ENCODE measurements at places on chromosomes 11 and 22.
A peak's percentile ranks its signal among the peaks of the same experiment; 100 is the strongest.

- no peak for DNase-seq
Observed at GRCh38 chr11:30474151-30474954, 111.8 kb downstream of the MPPED2 start.

DNA sequence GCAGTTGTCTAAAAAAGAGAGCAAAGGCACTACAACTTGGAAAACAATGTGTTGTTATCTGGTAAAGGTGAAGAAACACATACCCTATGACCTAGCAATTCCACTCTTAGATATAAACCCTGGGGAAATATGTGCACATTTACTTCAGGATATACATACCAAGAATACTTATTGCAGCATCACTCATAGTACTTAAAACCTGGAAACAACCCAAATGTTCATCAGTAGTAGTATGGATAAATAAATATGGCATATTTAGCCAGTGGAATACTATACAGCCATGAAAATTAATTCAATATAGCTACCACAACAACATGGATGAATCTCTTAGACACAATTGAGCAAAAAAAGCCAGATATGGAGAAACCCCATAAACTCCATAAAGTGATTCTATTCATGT is 26.1 kb upstream of the MICAL2 start:
- DNase-seq = no peak

DNA sequence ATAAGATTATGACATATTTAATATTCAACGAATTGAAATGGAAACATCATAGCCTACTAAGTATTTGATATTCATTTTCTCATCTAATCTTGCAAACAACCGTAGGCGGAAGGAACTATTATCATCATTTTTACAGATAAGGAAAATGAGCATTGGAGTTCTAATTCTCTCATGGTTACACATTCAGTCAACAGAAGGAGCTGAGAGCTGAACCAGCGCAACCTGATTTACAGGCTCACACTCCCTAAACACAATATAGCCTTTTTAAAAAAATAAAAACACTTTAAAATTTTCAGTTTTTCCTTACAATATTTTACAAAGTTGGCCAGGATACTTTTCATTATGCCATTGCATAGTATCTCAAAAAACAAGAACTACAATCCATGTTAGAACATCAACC is 74.8 kb downstream of the APOL5 start:
- DNase-seq = no peak

GRCh38 chr11:46066335-46066734 is 54.9 kb downstream of the PHF21A start:
- no peak for DNase-seq

DNA sequence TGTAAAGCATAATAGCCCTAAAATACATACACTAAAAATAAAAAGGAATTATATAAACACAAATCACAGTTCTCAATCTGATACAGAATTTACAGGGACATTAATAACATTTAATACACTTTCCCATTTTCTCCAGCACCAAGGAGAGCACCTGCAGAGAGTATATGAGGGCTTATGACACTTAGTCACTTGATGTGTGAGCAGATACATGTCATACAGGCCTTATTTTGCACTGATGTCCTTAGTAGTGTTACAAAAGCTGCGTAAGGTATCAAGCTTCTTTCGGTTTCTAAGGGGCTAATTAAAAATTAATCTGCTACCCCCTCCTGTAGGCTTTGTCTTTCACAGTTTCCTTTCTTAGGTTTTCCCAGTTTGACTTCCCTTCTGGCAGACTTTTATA is 61.3 kb downstream of the TRIM44 start:
- DNase-seq = no peak

DNA sequence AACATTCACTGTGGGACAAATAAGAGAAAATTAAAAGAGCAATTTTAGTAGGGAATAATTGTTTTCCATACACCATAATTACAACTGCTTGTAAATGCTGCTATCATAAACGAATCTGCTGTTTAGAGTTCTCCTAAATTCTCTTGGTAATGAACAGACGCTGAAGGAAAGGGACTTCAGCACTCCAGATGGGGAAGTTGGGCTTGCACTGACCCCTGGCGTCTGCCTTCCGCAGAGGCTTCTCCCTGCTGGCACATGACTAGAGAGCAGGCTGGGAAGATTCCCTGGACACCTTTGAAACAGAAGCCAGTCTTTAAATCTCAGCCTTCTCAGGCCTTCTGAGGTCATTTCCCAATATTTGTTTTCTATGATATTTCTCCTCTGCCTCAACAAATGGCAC is 84.1 kb downstream of the NXPE2 start:
- no peak for DNase-seq

DNA sequence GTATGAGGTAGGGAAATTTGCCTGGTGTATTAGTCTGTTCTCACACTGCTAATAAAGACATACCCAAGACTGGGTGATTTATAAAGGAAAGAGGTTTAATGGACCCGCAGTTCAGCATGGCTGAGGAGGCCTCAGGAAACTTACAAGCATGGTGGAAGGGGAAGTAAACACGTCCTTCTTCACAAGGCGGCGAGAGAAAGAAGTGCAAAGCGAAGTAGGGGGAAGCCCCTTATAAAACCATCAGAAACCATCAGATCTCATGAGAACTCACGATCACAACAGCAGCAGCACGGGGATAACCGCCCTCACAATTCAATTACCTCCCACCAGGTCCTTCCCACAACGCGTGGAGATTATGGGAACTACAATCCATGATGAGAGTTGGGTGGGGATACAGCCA is 12.0 kb upstream of the RFPL2 start:
- no peak for DNase-seq

DNA sequence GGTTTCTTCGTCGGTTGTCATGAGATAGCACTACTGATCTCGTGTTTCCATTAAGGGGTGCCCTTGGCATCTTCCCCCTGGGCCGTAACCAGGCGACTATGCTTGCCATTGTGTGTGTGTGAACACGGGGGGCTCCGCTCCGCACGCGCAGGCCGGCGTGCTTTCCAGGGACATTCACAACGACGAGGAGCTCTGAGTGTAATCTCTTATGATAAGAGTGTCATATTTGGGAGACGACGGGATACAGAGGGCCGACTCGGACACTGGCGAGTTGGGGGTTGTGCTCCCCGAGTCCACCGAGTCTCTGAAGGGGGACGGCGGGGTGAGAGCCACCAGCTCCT is 170.9 kb upstream of the CTSC start:
- no peak for DNase-seq

DNA sequence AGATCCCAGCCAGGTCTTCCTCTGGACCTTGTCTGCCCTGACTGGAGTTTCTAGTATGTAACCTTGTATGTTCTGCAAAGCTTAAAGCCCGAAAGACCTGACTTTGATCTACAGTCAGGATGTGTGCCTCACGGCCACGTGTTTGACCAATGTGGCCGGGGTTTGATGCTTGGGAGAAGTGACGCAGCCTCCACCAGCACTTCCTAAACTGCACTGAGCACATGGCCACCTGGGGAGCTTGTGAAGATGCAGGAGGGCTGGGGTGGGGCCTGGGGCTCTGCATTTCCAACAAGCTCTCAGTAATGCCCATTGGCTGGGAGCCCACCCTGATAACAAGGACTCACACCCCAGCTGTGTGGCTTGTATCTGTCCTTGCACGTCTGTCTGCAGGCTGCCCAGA is 53.2 kb downstream of the NAT10 start:
- no peak for DNase-seq

- DNase-seq = peak; percentile 68
Observed at GRCh38 chr11:2699185-2699530, 636 bp downstream of the KCNQ1OT1 start.

DNA sequence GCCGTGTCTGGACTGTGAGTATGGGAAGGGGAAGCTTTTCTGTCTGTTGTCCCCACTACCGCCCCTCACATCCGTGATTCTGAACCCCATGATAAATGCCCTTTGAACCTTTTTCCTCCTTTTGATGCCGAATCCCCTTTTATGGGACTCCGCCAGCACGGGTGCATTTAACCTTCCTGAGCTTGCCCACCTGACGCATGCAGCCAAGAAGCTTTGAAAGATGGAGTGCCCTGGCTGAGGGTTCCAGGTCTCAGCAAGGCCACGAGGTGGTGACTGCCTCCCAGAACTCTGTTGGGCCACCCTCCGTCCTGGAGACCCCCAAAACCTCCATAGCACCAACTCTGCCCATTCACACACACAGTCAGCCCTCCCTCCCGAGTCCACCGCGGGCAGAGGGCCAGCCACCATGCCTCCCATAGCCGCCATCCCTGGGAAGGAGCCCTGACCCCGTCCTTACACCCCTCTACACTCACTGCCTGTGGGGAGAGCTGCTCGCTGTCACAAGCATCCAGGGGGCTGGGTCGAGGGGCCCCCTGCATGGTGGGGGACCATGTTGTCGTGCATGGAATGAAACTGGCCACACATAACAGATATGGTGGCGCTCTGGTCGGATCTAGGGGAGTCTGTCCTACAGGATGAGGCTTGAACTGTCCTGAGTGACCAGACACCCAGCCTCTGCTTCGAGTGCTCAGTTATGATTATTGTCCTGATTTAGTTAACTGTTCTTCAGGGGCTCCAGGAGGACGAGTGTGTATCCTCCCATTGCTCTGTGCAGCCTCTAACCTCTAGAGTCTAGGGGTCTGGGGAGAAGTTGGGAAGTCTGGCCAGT is 822 bp upstream of the COMT start:
- DNase-seq = no peak

GRCh38 chr11:33347490-33348125 is 90.4 kb downstream of the HIPK3 start:
- DNase-seq = no peak

DNA sequence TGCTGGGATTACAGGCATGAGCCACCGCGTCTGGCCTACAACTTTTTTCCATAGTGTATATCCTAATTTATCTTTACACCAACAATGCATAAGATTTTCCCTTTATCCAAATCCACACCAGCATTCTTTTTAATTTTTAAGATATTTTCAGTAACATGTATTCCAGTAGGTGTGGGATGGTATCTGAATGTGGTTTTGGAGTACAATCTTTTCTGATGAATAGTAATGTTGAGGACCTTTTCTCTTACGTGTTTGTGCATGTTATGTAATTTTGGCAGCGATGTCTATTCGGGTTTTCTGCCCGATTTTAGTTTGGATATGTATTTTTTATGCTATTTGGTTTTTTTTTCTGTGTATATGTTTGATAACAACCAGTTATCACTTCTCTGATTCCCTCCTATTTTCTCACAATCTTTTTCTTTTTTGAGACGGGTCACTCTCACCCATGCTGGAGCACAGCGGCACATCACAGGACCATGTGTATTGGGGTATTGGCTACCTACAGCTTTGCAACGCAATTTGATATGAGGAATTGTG is 114.6 kb upstream of the GRK3 start:
- DNase-seq = no peak

- no peak for DNase-seq
Observed at GRCh38 chr22:48782811-48783511, 1044.7 kb downstream of the BRD1 start.

DNA sequence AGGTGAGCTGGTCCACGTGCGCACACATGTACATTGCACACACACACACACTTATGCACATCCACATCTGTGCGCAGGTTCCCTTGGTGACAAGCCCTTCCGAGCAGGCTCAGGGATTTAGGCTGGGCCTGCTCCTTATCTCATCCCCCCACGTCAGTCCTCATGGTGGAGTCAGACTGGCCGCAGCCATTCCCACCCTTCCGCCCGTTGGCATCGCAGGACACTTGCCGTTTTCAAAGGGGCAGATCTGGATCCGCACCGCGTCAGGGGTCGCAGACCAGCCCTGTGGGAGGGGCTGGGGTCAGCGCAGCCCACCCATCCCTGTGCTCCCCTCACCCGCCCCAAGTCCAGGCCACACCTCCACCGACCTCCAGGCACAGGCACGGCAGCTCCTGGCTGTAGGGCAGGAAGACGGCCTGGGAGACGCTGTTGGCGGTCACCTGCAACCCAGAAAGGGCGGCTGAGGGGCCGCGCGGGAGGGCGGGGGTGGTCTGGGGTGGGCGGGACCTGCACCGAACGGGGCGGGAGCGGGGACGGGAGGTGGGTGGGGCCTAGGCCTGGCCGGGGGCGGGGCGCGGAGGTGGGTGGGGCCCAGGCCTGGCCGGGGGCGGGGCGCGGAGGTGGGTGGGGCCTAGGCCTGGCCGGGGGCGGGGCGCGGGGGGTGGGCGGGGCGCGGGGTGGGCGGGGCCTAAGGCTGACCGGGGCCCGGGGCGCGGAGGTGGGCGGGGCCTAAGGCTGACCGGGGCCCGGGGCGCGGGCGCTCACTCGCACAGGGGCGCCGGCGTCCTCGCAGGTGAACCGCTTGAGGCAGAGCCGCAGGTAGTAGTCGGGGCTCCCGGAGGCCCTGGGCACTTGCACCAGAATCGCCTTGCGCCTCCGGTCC is 13.3 kb downstream of the IL17REL start:
- DNase-seq = no peak

GRCh38 chr11:31826536-31827438 is 15.7 kb upstream of the PAX6 start:
- no peak for DNase-seq

GRCh38 chr11:112292785-112293407 is 32.2 kb upstream of the PLET1 start:
- no peak for DNase-seq

DNA sequence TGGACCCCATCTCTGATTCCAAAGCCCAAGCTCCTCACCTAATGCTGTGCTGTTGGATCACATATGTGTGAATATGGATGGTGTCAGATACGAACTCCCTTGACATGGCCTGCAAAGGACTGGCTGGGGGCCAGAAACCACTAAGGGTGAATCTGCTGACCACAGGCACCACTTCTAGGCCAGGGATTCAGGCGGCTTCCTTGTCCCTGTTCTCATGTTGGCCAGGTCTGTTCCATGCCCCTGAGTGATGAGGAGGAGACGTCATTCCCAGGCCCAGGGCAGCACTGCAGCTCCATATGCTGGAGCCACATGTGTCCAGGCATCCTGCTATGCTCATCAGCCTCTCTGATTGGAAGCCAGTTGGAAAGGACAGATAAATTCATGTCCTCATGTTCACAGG is 130.0 kb upstream of the BDNF start:
- DNase-seq = no peak

DNA sequence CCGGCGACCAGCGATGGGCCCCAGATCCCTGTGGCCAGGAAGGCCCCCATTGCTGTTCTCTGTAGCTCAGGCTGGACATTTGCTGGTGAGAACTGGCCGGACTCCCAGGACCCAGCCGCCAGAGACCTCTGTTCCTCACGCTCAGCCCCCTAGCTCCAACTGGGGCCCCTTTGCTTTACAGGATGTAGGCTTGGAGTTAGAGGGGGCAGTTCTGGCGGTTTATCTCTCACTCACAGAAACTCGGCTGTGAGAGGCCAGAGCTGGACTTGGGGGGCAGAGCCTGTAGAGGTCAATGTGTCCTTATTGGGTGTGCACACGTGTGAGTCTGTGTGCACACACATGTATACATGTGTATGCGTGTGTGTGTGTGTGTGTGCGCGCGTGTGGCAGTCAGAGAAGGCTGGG is 502 bp downstream of the SMIM38 start:
- DNase-seq = no peak

GRCh38 chr11:96085319-96085930 is 161.5 kb upstream of the MTMR2 start:
- no peak for DNase-seq

- DNase-seq = no peak
Observed at GRCh38 chr11:128595775-128596174, 8.4 kb upstream of the ETS1 start.

- no peak for DNase-seq
Observed at GRCh38 chr11:130715877-130716220, 200.4 kb downstream of the SNX19 start.

Measured in type B pancreatic cell (in vitro differentiated cells).